Stimulated activated CD8-positive, alpha-beta memory T cell treated with anti-CD3 and anti-CD28 coated beads, Interleukin-2, amount 100 ng/mL, for 1 hour (primary cell): ENCODE measurements at places on chromosomes 4 and X.

DNA sequence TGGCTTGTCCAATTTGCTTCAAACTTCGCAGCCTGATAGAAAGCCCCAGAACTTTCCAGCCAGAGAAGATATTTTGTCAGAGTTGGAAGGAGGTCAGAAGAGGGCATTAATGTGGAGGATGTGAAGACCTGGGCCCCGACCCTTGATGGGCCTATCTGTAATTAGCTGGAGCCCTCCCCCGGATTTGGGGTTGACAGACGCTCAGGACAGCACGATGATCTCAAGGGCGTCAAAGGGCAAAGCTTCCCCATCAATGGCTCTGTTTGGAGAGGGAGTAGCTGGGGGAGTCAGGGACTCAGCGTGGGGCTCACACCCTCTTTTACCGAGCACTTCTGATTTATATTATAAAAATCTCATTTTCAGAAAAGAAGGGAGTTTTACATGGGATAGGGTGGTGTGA, 59.0 kb upstream of the PPP2R3B start:
- DNase-seq: no peak

GRCh38 chr4:137514406-137515111, 17.7 kb downstream of the PCDH18 start:
- DNase-seq: no peak

GRCh38 chr4:66212489-66212888, 542.2 kb upstream of the EPHA5 start:
- DNase-seq: no peak

DNA sequence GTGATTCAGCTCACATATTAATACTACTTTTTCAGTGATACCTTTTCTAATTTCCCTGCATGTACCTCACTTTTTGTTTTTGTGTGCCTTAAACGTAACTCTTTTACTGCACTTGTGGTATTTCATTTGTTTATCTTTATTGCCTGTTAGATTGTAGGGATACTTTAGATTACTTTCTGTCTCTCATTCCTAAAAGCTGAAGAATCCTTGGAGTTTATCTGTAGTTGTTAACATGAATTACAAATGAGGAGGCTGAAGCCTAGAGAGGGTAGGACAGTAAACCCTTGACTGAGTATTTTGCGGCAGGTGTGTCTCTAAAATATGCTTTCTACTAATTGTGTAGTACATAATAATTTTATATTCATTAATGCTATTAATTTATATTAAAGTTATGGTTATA, 34.9 kb downstream of the BMP2K start:
- no peak for DNase-seq

DNA sequence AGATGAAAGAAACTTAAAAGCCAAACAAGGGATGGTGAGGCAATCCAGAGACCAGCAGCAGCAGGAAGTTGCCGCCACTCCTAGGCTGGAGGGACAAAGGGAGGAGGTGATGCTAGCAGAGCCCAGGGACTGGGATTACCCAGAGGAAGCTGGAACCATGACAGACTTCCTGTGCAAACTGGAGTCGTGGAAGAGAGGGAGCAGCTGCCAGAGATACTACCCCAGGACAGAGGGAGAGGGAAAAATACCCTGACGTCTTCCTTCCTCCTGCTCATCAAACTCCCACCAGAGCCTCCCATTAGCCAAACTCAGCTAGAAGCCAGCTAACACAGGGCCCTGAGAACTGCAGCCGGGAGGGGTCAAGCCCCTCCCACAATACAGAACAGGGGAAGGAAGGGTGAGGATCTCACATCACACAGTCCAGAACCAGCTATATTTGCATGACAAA, 101.2 kb upstream of the KLF3 start:
- no peak for DNase-seq

DNA sequence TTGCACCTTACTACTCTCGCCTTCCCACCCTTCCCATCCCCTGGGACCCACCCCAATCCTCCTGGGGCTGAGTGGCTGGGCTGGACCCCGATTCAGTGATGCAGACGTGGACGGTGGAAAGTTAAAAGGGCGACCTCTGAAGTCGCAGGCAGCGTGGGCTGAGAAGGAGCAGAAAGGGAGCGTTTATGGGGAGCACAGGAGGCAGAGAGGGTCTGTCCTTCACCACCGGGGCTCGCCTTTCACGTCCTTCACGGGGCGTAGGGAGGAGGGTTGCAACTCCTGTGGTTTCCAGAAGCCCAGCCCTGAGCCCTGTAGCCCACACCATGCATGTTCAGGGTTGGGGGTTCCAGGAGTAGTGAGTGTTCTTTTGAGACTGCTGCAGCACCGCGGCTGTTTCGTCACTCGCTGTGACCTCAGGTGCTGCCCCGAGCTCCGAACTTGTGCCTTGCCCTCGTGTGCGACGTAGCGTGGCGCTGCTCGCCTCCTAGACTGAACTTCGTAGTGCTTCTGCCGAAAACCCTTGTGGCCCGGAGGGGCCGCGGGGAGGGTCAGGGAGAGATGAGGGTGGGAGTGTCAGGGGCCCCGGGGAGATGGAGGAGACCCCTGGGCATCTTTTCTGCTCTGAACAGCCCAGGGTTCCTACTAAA, 1.6 kb downstream of the NHS start:
- DNase-seq: no peak

GRCh38 chr4:104436542-104436941, 58.2 kb downstream of the CXXC4 start:
- DNase-seq: no peak

- DNase-seq: no peak
Observed at GRCh38 chr4:4428966-4429875, 42.3 kb downstream of the NSG1 start.

GRCh38 chr4:1534876-1535526, 128.8 kb upstream of the NKX1-1 start:
- no peak for DNase-seq

DNA sequence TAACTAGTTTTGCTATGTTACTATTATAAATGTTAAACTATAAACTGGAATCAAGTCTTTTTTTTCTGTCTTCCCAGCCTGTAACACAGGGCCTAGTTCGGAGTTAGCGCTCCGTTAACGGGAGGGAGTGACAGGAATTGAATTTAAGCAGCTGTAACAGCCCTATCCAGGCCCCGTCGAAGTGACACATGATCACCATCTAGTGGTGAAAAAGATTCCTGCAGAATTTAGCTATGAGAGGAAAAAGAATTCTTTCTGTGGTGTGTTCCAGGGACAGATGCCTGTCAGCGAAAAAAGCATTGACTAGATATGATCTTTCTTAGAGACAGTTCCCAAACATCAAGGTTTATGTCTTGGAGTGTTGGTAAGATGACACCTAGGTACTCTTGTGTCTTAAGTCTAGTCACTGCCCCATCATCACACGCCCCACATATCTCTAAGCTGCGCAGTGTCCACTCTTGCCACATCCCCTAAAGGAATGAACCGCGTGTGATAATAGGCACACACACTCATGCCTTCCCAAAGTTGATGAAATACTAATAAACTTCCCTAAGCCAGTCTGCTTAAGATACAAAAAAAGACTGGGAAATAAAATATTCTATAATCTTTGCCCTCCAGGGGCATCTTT, 2.1 kb downstream of the GAB3 start:
- no peak for DNase-seq

- no peak for DNase-seq
Observed at GRCh38 chr4:186792728-186793366, 69.2 kb upstream of the FAT1 start.

DNA sequence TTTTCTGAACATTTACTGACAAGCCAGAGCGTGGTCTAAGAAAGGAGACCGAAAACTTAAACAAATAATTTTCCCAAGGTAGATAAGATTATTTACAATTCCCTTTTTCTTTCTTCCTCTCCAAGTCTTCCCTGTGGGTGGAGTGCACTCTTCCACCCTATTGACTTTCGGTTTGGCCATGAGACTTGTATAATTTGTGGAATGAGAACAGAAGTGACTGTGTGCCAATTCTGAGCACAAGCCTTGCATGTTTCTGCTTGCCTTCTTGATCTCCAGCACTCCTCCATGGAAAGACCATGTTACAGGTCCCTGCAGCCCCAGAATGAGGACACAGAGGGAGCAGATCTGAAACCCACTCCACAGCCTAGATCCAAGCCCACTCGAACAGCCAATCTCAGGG, 150.0 kb upstream of the HPGD start:
- DNase-seq: no peak

GRCh38 chrX:482192-482701, 95.5 kb upstream of the PPP2R3B start:
- DNase-seq: no peak

DNA sequence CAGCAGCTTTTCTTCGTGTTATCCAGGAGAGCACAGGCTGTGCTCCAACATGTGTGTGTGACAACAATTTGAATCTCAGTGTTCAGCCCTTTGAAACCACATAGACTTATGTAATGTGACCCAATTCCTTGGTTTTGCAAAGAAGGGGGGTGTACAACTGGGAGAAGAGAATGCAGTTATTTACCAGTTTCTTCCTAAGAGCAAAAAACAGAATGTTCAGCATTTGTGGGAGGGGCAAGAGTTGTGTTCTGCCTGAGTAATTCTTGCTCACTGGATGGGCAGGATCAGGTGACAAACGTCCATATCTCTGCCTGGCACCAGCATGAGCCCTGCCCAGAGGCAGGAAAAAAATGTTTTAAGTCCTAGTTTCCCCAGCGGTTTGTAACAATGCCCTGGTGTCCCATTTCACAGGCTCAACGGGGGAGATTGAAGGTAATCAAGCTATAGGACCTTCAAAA, 72.0 kb downstream of the PRPS1 start:
- no peak for DNase-seq

DNA sequence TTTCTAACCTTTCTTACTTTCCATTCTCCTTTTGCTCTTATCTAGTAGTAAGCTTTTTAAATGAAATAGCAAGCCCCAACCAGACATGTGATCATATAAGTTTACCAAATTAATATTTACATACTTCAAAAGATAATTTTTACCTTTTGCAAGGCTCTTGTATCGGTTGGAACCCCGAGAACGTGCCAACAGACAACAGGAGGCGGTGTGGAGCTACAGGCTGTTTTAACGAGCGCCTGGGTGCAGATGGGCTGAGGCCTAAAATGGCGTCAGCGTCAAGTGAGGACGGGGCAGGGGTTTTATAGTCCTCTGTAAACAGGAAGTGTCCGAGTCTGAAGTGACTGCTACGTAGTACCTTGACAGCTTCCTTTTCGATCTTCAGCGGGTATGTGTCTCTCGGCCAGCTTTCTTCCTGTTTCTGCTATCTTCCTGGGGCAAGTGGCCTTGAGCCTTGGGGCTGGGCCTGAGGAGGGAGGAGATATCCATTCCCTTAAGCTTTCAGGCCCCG, 342.7 kb downstream of the GALNTL6 start:
- no peak for DNase-seq

- DNase-seq: no peak
Observed at GRCh38 chrX:138885886-138886285, 174.4 kb upstream of the FGF13 start.

DNA sequence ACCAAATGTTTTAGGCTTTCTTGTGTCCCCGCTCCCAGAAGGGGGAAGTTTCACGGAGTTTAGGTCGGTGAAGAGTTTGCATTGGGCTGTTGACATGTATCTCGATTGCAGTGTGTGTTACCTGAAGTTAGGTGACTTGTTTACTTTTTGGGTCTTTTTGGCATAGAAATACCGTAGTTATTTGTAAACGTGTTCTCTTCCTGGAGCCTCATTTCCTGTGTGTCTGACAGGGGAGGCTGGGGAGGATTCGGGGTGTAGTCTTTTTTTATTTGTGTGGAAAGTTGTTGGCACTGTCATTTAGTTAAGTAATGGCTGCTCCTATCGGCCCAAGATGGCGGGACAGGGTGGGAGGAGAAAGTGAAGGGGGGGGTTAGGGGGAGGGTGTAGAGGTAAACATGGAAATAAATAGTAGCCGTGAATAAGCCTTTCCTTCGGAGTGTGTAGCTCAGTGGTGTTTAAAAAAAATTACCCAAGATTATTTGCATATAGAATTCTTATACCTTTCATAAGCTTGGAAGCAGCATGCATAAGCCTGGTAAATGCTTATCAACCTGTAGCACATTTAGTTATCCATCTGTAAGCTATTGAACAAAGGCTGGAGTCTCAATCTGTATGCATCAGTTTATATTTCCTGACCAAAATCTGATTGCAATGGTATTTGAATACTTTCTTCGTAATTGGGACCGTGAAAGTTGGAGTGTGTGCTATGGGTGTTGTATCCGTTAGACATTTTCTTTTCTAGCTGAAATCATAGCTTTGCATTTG, 1.6 kb downstream of the KDM6A start:
- DNase-seq: no peak

DNA sequence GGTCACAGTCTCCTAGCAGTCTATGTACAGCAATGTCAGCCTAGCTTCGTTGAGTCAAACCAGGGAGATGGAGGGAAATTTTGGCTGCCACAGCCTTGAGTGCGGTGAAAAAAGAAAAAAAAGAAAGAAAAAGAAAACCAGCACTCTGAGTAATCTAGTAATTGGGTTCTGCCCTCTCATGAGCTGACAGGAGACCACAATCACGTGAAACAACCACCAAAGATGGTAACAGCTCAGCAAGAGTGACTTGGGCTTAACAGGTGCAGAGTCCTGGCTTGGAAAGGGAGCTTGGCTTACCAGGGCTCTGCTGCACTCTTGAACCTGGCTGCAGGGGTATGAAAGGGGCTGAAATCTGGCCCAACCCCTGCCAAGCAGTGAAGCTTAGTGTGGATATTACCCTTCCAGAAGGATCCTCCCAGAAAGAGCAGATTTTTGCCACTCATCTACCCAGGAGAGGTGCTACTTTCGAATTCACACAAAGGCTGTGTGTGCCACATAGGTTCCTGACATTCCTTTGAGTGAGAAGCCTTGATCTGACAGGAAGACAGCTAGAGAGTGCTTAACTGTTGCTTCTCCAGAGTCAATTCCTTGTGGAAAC, 350.3 kb downstream of the PTTG2 start:
- peak; percentile 29 for DNase-seq

- DNase-seq: no peak
Observed at GRCh38 chrX:15911734-15912550, 57.3 kb upstream of the AP1S2 start.

DNA sequence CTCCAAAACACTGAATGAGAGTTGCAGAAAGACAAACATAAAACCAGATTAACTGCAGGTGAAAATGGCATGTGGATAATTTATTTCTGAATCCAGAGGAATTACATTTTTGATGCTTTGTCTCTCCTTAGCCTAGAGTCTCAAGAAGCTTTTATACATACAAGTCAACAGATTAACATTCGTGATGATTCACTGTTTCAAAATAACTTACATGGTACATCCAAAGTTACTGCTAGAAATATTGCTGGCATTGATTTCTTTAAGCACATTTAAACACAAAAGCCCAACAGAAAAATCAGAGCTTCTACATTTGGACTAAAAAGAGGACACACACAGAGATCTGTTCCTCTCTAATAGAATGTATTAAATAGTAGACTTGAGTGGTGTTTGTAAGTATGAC, 105.6 kb downstream of the AMELX start:
- no peak for DNase-seq
